ENCODE measurements at places on chromosomes 6 and 20.

GRCh38 chr6:56168596-56168995 lies 78.8 kb downstream of the COL21A1 start:
- DNase-seq, result no peak

- no peak for DNase-seq
These were observed 295.5 kb downstream of the PLCB1 start for GRCh38 chr20:8427419-8428040.

- peak; percentile 64 for DNase-seq
These were observed 108.0 kb downstream of the CHD6 start for GRCh38 chr20:41510224-41510623.

- no peak for DNase-seq
These were observed 123.7 kb downstream of the AKAP7 start for GRCh38 chr6:131258816-131259476.

- no peak for DNase-seq
These were observed 57.3 kb downstream of the CDK19 start for GRCh38 chr6:110757926-110758325.

- DNase-seq, result no peak
These were observed 144.3 kb downstream of the F13A1 start for GRCh38 chr6:6176127-6176526.

DNA sequence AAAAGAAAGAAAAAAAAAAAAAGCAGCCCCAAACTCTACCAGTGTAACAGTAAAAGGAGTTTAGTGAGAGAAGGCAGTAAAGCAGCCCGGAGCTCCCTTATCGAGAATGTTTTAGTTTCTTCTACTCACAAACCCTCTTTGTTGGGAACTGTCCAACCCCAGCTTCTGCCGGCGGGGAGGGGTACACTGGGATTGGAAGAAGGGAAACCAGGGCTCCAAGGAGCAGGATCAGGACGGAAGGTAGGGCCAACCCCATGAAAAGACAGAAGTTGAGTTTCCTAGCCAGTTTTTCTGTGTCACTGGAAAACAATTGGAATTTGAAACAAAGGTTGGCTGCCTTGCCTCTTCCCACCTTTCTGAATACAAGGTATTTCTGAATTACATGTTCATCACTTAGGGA lies 66.0 kb downstream of the KIZ start:
- DNase-seq, result no peak

- DNase-seq, result no peak
These were observed 30.3 kb upstream of the OCSTAMP start for GRCh38 chr20:46580613-46581205.

DNA sequence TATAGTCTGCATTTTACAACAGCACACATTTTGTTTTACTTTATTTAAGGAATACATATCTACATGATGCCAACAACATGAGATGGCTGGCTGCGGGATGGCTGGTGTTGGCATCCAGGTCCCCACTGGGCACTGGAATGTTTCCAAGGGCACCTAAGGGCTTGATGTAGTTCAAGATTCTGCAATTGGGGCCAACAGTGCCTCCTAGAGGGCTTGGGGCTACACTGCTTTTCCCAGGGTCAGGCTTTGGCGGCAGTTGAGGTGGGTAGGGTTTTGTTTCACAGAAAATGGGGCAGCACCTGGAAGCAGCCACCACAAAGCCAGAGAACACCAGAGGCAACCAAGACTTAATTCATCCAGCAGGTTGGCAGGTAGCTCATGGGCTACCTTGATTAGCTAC lies 202.2 kb upstream of the PRND start:
- no peak for DNase-seq

- DNase-seq, result no peak
These were observed 545.4 kb upstream of the JAG1 start for GRCh38 chr20:11219192-11219591.

- DNase-seq, result no peak
These were observed 791 bp upstream of the STX11 start for GRCh38 chr6:144149558-144149893.
